Esophagus squamous epithelium (tissue), 5 donors: ENCODE measurements at places on chromosomes 12 and 14. TPM values are rescaled to one million over a fixed set of nuclear protein-coding genes. Genes with fewer than 3 reads are reported as not detected.

GRCh38 chr14:65098586-65098985 is 3.7 kb downstream of the MAX start:
- DNase-seq, result no peak

- no peak for DNase-seq
These were observed 221.5 kb upstream of the NUDT4 start for GRCh38 chr12:93156086-93156716.

GRCh38 chr12:6067152-6067916 is 57.1 kb downstream of the VWF start:
- DNase-seq, result no peak

Gene COX8C
- not detected for total RNA-seq

- no peak for DNase-seq
These were observed 55.6 kb downstream of the SMUG1 start for GRCh38 chr12:54132976-54133771.

Gene CLEC4A
- total RNA-seq, result 1.9 TPM

Gene NFATC4
- total RNA-seq, result 22.5 TPM

GRCh38 chr14:54713379-54713778 is 146.5 kb downstream of the SAMD4A start:
- DNase-seq, result no peak

Gene GNB3
- not detected for total RNA-seq

Gene PLEKHG7
- total RNA-seq, result not detected

DNA sequence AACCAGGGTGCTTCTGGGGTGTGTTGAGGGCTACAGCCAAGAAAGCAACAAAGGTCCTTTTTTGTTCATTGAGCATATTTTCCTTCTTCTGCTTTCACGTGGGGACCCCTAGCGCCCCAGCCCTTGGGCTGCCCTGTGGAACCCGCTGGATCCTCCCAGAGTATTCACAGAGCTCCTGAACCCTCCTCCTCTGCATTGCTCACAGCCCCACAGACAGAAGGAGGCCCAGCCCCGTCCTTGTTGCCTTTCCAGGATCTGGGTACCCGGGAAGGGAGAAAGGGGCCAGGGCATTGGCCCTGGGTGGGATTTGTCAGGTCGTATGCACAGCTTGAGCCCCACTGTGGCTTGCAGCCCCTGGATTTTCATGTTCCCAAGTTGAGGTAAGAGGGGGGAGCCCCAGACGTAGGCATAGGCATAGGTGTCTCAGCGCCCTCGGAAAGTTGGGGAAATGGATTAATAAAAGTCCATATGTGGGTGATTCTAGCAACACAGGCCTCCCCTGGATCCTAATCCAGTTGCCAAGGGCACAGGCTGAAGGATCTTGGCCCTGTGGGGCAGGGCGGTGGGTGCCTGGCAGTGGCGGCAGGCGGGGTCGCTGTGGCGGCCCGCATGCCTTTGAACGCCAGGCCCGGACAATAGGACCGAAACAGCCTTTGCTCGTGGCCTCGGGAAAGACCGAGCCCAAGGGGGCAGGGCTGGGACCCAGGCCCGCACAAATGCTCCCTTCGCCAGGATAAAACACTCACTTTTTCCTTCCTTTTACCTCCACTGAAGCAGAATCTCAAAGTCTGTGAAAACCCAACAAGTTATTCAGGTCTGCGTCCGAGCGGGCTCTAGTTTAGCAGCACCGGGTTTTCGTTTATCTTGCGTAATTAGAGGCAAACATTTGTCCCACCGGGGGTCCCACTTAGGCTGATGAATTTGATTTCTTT is 3.0 kb upstream of the HOXC10 start:
- no peak for DNase-seq

Gene TRPV4
- 5.7 TPM for total RNA-seq

DNA sequence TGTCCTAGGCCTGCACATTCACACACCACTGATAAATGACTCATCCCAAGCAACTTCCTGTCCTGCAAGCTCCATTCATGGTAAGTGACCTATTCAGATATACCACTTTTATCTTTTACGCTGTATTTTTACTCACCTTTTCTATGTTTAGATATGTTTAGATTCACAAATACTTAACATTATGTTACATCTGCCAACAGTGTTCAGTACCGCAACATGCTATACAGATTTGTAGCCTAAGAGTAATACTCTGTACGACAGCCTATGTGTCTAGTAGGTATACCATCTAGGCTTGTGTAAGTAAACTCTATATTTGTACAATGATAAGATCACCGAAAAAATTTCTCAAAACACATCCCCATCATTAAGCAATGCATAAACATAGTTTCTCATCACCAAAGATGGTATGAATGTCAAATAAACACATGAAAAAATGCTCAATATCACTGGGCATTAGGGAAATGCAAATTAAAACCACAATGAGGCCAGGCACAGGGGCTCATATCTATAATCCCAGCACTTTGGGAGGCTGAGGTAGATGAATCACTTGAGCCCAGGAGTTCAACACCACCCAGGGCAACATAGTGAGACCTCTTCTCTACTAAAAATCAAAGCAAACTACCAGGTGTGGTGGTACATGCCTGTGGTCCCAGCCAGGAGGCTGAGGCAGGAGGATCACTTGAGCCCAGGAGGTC is 20.7 kb downstream of the ATXN2 start:
- no peak for DNase-seq

- DNase-seq, result no peak
These were observed 24.3 kb upstream of the ATF1 start for GRCh38 chr12:50739611-50740010.
